Esophagus (tissue), 2 donors: ENCODE measurements at places on chromosomes 7 and 10. TPM values are rescaled to one million over a fixed set of nuclear protein-coding genes. Genes with fewer than 3 reads are reported as not detected.

The BTBD16 gene
- polyA plus RNA-seq = 0.20 TPM

The LRRC18 gene
- not detected for polyA plus RNA-seq

The TAS2R60 gene
- polyA plus RNA-seq = not detected

The MKX gene
- polyA plus RNA-seq = 0.99 TPM

The ADAMTS14 gene
- polyA plus RNA-seq = 2.2 TPM

The POLD2 gene
- polyA plus RNA-seq = 94.9 TPM
